ENCODE measurements at places on chromosomes 16 and 17.

DNA sequence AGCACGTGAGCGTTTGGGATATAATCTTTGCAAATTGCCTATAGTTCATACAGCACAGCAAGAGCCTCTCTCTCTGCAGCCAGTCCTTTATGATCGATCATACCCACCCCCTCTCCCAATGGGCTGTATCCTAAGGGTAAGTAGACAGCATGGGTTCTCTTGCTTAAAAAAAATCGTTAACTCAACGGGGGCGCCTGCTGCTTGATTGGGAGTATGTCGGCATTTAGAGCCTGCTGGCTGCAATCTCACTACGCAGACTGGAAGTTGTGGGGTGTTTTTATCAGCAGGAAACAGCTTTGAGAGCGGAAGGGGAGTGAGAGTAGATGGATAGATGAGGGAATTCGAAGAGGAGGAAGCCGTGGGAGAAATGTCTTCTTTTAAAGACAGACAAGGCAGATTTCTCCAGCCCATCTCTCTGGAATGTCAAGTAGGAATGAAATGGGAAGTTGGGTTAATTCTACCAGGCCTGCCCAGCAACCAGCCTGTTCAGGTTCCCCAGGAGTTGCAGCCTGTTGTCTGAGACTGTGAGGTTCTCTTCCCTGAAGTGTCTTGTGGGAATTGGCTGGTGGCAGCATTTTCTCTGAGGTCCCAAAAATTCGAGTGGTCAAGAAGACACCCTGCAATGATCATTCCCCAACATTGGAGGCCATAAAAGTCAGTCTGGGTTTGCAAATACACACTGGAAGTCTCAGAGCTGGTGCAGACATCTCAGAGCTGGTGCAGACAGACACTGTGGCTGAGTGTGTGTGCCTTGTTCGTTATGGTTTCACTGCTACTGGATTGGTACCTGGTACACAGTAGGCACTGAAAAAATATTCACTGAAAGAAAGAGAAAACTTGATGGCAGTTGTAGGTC, 65.6 kb downstream of the PRKCB start:
- DNase-seq: no peak

DNA sequence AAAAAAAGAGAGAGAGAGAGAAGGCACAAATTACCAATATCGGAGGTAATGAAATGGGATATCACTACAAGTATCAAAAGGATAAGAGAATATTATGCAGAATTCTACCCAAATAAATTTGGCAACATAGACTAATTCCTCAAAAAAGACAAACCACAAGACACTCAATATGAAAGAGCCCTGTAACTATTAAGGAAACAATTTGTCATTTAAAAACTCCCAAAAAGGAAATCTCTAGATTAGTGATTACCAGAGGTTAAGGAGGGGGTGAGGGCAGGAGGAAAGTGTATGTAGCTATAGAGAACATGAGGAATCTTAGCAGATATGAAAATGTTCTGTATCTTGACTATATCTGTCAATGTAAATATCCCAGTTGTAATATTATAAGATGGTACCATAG, 54.0 kb downstream of the CFDP1 start:
- no peak for DNase-seq

GRCh38 chr17:9817086-9817485, 4.8 kb downstream of the GSG1L2 start:
- DNase-seq: no peak

GRCh38 chr17:78474614-78475146, 96.2 kb downstream of the PGS1 start:
- no peak for DNase-seq

DNA sequence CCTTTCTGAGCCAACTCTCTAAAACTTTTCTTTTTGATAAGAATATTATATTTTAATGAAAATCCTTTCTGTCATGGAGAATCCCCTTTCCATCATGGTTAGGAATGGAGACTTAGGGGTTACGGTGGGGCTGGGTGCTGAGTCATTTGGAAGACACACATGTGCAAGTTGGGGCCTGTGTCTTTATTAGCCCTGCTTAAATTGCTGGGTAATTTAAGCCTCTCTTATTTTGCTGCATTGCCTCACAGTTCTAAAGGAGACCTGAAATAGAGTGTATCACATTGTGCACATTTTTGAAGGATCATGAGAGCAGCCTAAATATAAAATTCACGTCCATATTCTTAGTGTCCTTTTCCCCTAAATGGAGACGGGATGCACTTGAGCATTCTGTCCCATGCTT, 61.8 kb upstream of the RBFOX1 start:
- no peak for DNase-seq

DNA sequence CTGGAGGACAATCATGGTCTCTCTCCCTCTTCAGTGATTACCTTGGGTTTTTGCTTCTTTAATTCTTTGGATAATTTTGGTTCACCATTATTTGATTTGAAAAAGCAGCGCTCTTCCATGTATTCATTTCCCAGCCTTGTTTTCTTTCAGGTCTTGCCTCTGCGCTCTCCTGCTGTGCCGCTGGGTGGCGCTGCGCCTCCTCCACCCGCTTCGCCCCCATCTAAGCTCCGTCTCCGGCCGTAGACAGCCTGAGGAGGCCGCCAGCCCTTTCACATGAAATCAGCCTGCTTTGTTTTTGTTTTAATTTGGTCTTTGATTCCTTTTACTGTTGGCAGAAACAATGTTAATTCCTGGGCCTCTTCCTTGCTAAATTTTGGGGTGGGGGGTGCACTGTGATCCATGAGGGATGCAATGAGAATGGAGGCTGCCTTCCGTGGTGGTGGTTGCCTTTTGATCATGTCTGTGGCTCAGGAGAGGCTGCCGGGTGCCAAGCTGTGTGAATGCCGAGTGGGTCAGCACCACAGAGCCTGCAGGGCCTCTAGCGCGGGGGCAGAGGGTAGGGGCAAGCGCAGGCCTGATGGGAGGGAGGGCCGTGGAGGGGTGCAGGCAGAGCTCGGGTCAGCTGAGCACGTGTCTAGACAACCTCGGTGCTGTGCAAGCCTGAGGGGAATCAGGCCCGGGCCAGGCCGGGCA, 64.1 kb downstream of the PLD6 start:
- DNase-seq: no peak

DNA sequence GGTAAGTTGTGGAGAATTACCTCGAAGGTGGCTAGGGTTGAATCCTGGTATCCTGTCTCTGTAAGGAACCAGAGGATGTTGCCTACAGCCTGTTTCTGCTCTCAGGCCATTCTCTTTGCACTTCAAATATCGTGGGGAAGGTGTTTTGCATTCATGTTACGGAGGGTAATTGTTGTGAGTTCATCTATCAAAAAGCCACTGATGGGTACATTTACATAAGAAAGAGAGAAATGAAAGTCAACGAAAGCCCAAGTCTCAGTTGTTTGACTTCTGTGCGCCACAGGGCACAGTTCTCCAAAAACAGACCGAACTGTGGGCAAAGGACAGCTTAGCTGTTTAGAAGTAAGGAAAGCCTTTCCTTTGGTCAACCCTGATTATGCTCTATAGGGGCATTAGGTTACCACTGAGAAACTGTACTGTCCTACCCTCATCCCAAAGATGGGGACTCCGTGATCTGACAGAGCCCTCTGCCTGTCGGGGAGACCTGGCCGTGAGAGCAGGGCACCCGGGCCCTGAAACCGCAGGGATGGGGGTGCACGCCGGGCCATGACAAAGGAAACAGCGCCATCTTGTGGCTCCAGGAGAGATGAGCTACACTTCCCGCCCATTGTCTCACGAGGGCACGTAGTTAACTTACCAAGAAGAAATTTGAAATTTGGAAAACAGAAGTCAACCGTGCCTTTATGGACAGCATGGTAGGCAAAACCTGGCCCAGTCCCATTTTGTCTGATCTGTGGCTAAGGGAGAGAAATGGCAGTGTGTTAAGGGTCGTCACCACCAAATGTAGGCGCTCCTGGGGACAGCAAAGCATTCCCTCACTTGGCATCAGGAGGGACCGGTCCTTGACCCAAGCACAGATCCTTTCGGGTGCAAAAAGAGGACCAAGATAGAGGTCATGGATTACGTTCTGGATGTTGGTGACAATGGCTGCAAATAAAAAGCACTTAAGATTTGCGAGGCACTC, 74.5 kb upstream of the DYNLRB2 start:
- peak; percentile 63 for DNase-seq
